ENCODE measurements at places on chromosomes 2 and 18.

DNA sequence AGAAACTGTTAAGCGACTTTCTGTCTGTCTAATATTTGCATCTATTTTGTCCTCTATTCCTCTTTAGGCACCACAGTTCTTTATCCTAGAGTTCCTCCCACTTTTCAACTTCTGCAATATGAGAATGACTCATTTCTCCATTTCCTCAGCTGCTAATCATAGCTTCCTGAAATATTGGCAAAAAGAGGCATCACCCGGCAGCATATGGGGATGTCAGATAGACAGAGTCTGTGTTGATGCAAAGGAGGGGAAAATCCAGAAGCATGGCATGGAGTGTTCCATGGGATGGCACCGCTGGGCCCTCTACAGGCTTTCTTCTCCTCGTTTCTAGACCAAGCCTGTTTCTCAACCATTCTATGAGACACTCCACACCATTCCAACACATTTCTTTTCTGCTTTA, 93.4 kb downstream of the DOCK10 start:
- no peak for DNase-seq

GRCh38 chr2:198852248-198852647, 605.5 kb downstream of the SATB2 start:
- no peak for DNase-seq

- DNase-seq: no peak
Measured at GRCh38 chr2:42156721-42157120, 12.4 kb upstream of the EML4 start.

DNA sequence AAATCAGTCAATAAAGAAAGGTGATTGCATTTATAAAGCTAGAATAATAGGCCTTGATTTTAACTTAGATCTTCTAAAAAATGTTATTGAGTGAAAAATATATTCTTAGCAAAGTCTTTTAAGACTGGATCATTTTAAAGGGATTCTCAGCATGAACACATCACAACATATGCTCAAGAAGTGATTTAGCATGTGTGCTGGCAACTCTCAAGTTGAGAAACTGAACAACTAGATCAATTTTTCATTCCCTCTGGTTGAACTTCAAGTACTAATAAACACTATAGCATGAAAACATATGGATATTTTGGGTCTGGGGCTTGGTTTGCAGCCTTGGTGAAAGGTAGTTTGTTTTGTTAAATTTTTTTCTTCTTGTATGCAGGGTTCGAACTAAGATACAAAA, 107.8 kb upstream of the PNPT1 start:
- no peak for DNase-seq

GRCh38 chr2:144470334-144470733, 49.6 kb downstream of the ZEB2 start:
- no peak for DNase-seq

GRCh38 chr2:2660789-2661355, 329.8 kb upstream of the MYT1L start:
- DNase-seq: no peak

GRCh38 chr2:237694415-237695194, 67.2 kb downstream of the LRRFIP1 start:
- DNase-seq: no peak

DNA sequence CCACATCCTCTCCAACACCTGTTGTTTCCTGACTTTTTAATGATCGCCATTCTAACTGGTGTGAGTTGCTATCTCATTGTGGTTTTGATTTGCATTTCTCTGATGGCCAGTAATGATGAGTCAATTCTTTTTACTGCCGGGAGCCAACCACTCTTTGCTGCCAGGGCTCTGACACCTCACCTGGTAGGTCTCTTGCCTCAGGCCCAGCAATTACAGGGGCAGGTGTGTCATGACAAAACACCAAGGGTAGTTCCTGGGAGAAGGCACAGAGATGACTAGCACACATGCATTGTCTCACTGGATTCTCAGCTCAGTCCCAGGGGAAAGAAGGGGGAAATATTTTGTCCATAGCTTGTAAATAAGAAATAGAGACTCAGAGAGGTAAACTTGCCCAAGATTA, 122.3 kb downstream of the CHST9 start:
- DNase-seq: no peak

DNA sequence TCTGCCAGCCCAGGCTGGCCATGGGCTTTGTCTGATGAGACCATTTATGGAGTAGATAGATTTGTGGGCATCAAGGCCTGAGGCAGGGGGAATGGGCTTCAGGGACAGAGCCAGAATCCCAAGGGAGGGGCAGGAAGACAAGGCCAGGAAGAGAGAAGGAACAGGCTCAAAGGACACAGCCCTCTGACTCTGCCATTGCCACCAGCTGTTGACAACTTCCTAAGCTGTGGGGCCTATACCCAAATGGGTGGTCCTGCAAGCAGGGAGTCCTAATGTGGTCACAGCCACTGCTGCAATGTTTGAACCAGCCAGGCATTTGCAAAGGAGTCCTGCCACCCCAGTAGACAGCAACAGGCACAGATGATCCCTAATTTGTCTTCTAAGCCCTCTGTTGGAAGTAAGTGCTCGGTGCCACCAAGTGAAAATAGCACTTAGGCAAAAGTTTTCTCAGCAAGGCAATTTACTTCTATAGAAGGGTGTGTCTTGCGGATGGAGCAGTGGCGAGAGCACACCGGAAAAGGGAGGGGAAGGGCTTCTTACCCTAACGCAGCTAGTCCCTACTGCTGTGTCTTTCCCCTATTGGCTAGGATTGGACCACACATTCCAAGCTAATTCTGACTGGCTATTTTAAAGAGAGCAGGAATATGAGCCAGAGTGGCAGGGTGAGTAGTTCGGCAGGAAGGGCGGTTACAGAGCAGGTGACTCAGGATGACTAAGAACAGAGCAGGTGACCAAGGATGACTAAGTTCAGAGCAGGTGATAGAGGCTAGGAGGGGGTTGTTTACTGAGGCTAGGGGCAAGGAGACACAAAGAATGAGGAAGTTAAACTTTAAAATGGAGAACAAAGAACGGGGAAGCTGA, 47.2 kb downstream of the C1QL2 start:
- DNase-seq: no peak

DNA sequence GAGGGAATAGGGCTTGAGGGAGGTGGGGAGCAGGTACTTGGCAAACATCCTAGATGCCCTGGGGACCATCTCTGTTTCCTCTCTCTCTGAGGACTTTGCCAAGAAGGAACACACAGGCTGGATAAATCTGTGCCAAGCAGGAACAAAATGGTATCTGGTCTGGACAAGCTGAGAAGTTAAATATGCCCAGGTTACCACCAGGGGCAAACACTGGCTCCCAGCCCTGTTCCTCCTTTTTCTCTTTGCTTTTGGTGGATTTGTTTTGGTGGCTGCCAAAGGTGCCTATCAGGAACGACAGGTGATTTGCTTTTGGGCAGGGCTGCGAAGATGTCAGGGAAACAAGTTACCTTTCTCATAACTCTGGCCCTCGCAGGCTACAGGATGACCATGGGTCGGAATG, 227.5 kb upstream of the SMAD2 start:
- no peak for DNase-seq

- DNase-seq: no peak
Measured at GRCh38 chr2:74952575-74952974, 5.9 kb upstream of the POLE4 start.

DNA sequence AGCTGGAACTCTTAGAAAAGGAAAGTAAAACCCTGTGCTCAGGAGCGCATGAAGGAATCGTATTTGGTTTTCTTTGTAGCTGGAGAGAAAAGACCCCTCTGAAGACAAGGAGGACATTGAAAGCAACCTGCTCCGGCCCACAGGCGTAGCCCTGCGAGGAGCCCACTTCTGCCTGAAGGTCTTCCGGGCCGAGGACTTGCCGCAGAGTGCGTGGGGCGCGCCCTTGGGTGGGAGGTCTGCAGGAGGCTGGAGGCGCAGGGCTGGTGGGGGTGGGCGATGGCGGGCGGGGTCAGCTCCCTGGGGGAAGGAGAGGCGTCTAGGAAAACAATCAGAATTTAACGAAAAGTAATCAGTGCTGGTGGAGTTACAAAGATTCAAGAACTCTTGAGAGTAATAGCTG, 72.8 kb downstream of the DYSF start:
- no peak for DNase-seq

- DNase-seq: no peak
Measured at GRCh38 chr18:28714498-28714897, 537.6 kb upstream of the CDH2 start.

GRCh38 chr2:232568161-232568560, 17.7 kb downstream of the EIF4E2 start:
- no peak for DNase-seq

DNA sequence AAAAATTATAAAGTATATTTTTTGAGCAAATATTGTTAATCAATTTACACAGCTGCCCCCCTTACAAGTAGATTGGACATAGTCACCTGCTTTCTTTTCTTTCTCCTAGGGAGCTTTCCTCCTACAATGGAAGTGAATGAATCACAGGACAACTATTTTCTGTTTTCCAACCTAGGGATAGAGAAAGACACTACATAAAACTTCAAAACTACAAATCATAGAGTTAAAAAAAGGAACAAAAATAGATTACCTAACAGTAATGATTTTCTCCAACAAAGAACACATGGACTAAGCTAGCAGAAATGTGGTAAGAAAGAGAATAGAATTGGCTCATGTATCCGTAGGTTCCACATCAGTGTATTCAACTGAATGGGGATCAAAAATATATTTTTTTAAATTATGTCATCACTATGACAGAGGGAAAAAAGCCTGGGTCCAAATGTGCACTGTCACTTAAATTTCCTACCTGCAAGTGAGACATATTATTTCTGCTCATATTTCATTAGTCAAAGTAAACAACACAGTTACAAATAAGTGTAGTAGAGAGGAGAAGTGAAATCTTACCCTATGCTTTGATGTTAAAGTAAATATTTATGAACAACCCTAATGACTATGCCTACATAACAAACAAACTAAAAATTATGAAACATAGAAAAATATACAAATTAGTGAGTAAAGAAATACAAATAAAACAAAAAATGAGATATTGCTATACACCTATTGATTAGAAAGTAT, 756.7 kb downstream of the SOCS6 start:
- DNase-seq: no peak

- DNase-seq: no peak
Measured at GRCh38 chr2:125313806-125314205, 1288.7 kb downstream of the CNTNAP5 start.

- DNase-seq: peak; percentile 62
Measured at GRCh38 chr2:98460573-98461497, 16.2 kb downstream of the INPP4A start.

- no peak for DNase-seq
Measured at GRCh38 chr18:3254725-3255124, 7.1 kb downstream of the MYL12A start.

DNA sequence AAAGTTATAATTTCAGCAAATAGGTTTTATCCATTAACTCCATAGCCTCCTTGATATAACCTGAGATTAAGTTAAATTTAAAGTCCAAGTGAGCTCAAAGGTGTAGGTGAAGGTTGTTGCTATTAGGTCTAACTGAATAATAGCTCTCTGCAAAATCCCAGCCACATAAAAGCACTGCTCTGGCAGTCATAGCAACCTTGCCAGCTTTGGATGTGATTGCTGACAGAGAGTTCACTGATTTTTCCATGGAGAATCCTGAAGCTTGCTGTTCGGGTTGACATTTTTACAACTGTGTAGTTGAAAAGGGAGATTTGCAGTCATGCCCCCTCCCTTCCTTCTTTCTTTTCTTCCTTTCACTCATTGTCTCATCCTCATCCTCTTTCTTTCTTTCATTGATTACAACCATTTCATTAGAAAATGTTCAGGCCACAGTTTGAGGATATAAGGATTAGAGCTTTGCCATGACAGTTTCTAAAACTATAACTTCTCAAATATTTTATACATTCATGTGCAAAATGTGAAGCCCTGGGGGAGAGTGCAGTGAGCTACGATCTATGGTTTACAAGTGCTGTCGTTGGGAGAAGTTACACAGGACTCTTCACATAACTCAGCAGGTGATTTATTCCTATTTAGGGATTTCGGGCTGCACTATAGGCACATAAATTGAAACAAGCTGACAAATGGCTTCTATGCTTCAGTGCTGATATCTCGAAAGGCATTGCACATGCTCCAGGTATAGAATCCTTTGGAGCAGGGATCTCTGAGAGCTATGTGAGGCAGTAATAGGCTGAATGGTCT, 193.8 kb downstream of the LRRTM4 start:
- DNase-seq: no peak

DNA sequence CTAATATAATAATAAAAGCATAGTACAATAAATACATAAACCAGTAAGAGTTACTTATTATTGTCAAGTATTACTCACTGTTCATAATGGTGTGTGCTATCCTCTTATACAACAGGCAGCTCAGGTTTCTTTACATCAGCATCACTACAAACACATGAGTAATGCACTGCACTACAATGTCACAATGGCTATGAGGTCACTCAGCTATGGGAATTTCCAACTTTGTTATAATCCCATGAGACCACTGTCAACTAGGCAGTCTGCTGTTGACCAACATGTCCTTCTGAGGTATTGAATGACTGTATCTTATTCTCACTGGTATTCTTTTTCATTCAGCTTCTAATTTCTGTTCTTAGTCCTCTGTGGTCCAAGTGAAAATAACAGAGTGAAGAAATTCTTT, 250.4 kb upstream of the DSEL start:
- no peak for DNase-seq

- no peak for DNase-seq
Measured at GRCh38 chr18:13558124-13558523, 168.2 kb downstream of the FAM210A start.

DNA sequence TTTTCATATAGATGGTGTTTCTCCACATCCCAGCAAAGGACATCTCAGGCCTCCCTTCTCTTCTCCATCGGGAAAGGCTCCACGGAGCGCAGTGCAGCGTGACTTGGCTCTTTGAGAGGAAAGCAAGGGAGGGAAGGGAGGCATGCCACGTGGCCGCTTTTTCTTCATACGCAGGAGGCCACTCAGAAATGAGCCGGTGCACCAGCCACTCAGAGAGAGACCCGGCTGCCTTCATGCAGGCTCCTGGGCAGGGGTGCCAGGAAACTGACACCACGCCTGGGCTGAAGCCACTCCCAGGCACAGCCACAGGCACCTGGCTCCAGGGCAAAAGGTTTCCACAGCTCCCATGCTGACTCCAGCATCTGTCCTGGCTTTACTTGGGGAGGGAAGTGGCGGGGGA, 11.1 kb upstream of the LOXHD1 start:
- DNase-seq: no peak

- no peak for DNase-seq
Measured at GRCh38 chr2:58228299-58228698, 12.8 kb downstream of the FANCL start.

GRCh38 chr2:235078182-235078581, 126.4 kb downstream of the SH3BP4 start:
- DNase-seq: no peak

Data from stimulated activated CD8-positive, alpha-beta memory T cell treated with anti-CD3 and anti-CD28 coated beads, Interleukin-4, amount 100 ng/mL, for 24 hours (primary cell).